GM20000 (cell line): ENCODE measurements at places on chromosomes 3 and 15.
A peak's percentile ranks its signal among the peaks of the same experiment; 100 is the strongest.

DNA sequence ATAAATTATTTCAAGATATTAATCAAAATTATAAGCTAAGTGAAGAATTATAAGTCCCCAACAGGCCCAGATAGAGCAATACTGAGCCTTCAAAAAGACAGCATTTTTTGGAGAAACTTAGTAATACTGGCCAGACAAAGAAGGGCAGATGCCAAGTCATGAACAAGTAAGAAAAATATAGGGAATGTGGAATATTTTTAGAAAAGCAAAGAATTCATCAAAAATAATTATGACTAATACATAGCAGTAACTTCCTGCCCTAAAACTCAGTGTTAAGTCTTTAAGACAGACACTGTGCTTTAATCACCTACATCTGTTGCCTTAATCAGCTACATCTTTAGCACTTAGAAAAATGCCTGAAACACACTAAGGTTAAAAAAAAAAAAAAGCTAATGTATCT, 31.2 kb downstream of the DPH6 start:
- DNase-seq, result no peak

- DNase-seq, result peak; percentile 49
Measured at GRCh38 chr3:125585595-125586223, 9.6 kb downstream of the OSBPL11 start.

GRCh38 chr15:48556159-48556897, 89.2 kb downstream of the FBN1 start:
- no peak for DNase-seq

DNA sequence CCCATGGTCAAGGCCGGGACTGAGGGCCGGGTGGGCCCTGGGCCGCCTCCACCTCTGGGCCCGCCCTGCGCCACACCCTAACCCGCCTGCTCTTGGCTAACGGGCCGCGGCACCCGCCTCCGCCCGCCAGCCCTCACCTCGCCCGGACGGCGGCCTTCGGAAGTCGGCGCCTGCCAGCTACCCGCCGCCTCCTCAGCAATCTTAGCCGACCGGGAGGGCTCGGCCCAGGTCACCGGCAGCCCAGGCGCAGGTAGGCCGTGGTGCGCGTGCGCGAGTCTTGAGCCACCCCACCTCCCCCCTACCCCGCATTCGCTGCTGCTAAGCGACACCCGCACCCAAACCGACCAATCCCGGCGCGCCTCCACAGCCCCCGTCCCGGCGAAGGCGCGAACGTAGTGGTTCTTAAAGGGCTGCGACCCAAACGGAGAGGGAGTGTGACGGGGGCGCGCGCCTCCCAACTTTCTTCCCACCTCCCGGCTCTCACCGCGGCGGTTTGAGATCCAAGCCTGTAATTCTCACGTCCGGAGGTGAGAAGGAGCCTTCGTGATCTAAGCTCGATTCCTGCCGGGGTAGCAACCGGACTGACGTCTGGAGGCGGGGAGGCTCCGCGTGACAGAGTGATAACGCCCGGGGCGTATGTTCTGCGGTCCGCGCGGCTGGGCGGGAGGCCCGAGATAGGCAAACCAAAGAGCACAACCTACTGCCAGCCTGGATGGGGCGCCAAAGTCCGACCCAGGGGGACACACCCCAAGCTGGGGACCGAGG, at the start of gene SEC22C:
SEC22C (minus strand) TSS at position 259 of the 765 bp plus-strand sequence. CDS start 12,921 bp downstream, outside the sequence.
- DNase-seq, result peak; percentile 98

DNA sequence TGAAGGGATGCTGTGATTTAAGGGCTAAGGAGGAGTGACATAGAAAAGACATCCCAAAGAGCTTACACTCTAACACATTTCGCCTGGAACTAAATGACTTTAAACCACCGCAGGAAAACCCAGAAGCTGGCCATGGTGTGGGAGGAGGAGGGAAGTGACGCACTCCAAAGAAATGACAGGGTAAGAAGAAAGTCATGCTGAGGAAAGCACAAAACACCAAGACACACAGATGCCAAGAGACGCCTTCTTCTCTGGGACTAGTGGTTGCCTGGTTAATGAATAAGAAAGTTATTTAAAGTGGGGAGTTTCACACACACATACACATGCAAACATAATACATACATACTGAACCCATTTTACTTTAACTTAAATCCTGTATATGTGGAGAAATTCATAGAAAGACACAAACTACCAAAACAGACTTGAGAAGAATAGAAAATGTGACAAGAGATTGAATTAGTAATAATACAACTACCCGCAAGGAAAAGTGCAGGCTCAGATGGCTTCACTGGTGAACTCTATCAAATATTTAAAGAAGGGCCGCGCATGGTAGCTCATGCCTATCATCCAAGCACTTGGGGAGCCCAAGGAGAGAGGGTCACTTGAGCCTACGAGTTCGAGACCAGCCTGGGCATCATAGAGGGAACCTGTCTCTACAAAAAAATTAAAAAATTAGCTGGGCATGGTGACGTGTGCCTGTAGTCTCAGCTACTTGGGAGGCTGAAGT, 125.5 kb downstream of the NSMCE3 start:
- no peak for DNase-seq

DNA sequence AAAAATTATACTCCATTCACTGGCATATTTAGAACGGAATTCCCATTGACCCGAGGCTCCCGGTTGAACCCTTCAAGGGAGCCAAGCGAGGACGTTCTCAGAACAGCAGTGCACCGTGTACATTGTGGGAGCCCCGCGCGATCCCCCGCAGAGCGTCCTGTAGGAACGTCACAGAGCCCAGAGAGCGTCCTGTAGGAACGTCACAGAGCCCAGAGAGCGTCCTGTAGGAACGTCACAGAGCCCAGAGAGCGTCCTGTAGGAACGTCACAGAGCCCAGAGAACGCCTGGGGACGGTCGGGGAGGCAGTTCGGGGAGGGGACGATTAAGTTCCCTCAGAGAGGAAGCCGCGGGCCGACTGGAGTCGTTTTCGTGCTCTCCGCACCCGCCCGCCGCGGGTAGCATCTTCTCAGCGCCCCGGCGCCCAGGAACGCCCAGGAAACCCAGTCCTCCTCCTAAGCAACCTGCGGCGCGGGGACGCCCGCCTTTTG, 506 bp upstream of the ATP1B3 start:
- DNase-seq, result no peak

GRCh38 chr15:57509965-57510364, 81.7 kb upstream of the MYZAP start:
- no peak for DNase-seq

DNA sequence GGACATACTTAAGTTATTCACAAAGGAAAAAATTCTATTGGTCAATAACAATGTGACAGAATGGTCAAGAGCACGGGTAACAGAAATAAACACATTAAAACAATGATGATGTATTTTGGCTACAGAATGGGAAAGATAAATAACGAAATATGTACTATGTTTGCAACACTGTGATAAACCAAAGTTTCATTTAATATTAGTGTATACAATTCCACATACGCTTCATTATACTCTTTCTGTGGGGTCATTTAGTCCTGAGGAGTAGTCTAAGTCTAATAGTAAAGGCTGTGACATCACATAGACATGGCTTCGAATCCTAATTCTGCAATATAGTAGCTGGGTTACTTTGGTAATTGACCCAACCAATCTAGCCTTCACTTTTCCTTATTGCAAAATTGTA, 408.3 kb downstream of the MCTP2 start:
- no peak for DNase-seq
